ENCODE measurements at places on chromosomes 3 and 15.

DNA sequence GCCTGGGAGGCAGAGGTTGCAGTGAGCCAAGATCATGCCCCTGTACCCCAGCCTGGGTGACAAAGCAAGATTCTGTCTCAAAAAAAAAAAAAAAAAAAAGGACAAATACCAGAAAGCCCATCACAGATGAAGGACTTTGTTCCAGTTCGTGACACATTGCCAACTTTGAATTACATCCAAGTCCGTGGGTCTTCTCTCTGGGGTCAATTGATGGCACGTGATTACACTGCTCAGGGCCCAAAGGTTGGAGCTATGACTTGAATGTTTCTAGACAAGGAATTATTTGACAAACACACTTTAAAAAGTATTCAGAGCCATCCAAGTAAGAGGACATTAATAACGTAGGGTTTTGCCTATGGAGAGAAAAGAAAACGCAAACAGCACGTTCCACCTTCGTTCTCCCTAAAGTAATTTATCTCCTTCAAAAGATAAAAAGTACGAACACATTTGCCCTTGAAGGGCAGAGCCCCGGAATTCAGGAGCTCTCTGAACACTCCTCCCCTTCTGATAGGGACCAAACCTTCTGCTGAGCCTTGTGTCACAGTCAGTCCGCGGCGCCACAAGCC is 31.3 kb upstream of the ST3GAL6 start:
- DNase-seq, result no peak

- DNase-seq, result no peak
These were observed 16.9 kb upstream of the CFAP161 start for GRCh38 chr15:81117136-81117535.

DNA sequence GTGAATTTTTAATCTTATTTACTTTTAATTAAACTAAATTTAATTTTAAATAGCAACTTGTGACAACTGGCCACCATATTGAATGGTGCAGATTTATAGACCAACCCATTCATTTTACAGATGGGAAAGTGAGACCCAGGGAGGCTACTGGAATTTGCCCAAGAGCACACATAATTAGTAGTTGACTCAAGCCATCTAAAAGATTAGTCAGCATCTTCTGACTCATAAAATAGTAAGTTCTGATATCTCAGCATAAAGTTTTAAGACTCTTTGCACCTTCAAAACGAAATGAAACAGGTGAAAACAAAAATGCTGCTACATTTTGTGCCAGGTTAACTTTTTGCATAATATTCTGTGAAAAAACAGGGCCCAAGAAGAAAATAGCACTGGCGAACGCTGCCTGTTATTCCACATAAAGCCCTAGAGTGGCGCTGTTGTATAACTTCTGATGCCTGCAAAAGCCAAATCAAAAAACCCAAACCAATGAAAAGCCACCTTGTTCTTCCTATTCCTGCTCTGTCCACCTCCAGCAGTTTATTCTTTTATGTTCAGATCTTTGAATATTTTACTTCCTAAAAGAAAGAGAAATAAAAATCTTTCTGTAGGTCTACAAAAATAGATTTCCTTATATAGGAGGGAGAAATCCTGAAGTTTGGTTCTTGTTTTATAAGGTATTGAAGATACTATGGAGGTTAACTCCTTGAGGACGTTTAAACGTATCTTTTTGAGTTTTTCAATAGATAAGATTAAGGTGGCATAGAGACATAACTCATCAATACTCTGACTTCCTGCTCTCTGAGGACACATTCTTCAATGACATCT is 62.8 kb downstream of the OTOL1 start:
- DNase-seq, result no peak

DNA sequence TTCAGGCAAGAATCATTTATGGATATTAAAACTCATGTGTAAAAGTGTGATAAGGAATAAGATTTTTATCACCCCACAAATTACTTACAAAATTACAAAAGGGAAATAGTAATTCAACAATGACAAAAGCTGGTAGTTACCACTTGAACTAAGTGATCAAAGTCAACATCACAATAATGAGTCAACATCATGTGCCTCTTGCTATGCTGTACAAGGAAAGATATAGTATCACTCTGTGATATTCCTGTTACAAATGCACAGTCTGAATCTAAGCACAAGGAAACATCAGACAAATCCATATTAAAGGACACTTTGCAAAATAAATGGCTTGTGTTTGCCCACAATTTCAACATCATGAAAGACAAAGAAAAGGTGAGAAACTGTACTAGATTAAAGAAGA is 90.5 kb upstream of the PLCL2 start:
- no peak for DNase-seq

GRCh38 chr15:101118116-101118515 is 133.7 kb downstream of the CHSY1 start:
- DNase-seq, result no peak

DNA sequence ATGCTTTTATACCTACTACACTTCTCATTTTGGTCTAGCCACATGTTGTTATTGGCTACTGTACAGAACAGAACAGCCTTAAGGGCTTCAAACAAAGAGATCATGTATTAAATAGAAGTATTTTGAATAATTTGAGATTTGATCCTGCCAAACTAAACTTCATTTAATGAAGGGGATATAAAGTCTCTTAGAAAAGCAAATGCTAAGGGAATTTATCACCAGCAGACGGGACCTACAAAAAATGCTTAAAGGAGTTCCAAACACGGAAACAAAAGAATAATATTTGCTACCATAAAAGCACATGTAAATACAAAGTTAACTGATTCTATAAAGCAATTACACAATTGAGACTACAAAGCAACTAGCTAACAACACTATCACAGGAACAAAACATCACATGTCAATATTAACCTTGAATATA is 23.6 kb upstream of the FMN1 start:
- no peak for DNase-seq
